ENCODE measurements at places on chromosomes 12 and 14.

DNA sequence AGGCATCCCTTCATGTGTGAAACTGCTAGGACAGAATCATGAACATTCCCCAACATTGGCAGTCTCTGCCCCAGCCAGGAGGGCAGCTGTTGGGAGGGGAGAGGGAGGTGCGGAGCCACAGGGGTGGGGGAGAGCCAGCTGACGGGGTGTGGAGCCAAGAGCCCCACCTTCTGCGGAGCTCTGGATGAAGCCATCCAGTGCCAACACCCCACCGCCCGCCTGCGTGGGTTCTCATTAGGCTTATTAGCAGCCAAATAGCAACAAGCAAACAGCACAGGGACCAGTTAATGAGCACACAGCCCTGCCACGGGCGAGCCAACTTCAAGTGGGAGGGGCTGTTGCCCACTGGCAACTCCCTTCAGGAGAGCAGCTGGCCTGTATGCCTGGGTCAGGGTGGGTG, 12.1 kb downstream of the LTBP2 start:
- DNase-seq = no peak

DNA sequence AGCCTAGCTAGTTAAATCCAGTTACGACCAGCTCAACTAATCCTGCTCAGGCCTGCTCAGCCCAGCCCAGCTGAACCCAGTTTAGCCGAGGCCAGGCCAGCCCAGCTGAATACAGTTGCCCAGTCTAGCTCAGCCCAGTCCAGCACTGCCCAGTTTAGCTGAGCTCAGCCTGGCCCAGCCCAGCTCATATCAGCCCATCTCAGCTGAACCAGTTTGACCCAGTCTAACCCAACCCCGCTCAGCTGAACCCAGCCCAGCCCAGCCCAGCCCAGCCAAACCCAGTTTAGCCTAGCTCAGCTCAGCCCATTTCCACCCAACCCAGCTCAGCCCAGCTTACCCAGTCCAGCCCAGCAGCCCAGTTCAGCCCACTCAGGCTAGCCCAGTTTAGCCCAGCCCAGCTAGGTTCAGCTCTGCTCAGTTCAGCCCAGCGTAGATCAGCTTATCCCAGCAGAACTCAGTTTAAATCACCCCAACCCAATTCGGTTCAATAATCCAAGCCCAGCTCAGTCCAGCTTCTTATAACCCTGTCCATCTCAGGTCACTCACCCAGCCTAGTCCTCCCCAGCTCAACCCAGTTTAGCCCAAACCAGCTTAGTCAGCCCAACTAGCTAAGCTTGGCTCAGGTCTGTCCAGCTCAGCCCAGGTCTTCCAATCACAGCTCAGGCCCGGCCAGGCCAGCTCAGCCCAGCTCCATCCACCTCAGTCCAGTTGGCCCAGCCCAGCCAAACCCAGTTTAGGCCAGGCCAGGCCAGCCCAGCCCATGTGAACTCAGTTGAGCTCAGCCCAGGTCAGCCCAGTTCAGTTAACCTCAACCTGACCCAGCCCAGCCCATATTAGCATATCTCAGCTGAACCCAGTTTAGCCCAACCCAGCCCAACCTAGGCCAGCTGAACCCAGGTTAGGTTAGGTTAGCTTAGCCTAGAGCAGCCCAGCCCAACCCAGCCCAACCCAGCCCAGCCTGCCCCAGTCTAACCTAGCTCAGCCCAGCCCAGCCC, 76.7 kb downstream of the TMEM121 start:
- DNase-seq = no peak

DNA sequence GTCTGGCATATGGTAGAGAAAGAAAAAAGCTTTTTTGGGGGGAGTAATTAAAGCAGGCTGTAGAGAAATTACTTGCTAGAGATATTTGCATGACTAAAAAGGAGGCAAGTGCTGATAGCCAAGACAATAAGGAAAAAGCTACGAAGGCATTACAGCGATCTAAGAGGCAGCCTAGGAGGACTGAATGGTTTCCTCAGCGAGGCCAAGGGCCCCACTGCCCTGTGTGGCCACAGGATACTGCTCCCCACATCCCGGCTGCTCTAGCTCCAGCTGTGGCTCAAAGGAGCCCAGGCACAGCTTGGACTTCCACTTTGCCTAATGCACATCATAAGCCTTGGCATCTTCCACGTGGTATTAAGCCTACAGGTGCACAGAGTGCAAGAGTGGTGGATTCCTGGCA, 53.6 kb downstream of the LRRIQ1 start:
- DNase-seq = no peak

GRCh38 chr12:45663455-45663854, 66.1 kb upstream of the ARID2 start:
- DNase-seq = no peak
